ENCODE measurements at places on chromosomes 3 and 15.

DNA sequence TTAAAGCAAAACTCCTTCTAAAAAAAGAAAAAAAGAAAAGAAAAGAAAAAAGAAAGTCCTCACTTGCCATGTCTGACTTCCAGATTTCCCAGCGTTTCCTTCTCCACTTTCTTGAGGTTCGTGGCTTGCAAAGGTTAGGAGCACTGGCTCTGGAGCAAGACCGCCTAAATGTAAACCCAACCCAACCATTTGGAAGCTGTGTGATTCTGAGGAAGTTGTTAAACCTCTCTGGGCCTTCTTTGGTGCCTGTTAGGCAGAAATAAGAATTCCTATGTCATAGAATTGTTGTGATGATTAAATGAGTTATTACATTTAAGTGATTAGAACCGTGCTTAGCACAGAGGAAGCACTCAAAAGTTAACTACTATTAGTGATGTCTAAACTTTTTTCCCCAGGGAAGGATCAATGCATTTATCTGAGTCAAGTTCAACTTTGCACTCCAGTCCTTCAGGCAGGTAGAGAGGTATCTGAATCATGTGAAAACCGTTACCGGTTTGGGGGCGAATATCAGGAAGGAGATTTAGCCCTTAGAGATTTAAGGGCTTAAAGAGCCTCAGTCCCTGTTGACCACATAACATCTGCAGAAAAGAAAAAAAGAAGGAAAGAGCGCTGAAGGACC is 78.3 kb upstream of the HES1 start:
- DNase-seq: no peak

- DNase-seq: no peak
These were observed 72.7 kb downstream of the GSK3B start for GRCh38 chr3:120021523-120021922.

- DNase-seq: peak; percentile 43
These were observed 227.6 kb downstream of the KLF13 start for GRCh38 chr15:31554261-31554660.

DNA sequence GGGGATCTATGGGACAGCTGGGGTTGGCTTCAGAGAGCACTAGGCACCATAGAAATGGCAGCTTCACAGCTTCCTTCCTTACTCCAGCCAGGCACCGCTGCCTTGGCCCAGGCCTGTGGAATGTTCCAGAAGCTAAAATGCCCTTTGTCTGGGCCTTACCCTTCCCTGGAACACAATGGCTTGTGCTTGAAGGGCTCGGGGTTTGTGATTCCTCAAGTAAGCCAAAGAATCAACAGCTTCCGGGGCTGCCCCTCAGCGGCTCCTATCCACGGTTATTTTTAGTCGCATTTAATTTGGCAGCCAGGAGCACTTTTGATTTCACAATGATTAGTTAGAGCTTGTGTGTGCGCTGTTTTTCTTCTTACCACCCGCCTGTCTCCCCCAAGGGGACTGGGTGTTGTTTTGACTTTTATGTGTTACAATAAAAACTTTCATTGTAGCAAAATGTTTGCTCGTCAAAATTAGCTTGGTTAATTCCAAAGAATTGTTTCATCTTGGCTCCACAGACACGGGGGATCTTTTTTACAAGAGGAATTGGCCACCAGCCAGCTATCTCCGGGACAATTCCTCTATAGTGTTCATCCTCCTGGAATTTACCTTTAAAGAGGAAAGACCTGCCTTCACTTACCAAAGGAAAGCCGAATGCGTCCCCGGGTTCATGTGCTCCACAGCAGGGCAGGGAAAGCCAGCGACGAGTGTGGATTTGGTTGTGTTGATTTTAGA is 73.8 kb downstream of the TLE3 start:
- DNase-seq: no peak

DNA sequence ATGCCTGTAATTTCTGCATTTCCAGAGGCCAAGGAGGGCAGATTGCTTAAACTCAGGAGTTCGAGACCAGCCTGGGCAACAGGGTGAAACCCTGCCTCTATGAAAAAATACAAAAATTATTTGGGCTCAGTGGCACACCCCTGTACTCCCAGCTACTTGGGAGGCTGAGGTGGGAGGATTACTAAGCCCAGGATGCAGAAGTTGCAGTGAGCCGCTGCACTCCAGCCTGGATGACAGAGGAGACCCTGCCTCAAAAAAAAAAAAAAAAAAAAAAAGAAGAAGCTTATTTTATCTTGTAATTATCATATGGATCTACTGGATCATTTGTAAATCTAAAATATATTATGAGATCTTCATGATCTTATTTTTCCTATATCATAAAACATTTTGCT is 84.1 kb downstream of the PPCDC start:
- no peak for DNase-seq

DNA sequence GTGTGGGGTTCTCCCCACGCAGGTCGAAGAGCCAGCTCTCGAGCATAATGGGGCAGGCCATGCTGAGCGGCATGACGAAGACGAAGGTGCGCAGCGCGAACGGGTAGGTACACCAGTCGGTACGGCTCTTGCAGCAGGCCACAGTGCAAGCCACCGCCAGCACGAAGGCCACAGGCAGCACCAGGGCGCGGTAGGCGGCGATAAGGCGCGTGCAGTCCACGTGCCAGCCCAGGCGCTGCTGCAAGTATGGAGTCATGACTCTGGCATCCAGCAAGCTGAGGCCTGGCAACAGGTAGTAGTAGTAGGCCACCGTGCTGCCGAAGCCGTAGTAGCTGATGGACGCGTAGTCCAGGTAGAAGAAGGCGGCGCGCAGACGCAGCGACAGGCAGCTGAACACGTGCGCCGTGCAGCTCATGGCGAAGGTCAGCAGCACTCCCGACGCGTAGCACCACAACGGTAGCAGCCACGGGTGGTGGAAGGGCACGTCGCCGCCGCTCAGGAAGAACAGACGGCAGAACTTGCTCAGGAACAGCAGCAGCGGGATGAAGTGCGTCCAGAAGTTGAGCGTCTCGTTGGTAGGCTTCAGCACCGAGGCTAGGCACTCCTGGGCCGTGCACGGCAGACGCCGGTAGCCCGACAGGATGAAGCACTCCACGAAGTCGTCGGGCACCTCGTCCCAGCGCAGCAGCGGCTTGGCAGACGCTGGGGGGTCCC is 797 bp downstream of the PAQR9 start:
- DNase-seq: no peak

DNA sequence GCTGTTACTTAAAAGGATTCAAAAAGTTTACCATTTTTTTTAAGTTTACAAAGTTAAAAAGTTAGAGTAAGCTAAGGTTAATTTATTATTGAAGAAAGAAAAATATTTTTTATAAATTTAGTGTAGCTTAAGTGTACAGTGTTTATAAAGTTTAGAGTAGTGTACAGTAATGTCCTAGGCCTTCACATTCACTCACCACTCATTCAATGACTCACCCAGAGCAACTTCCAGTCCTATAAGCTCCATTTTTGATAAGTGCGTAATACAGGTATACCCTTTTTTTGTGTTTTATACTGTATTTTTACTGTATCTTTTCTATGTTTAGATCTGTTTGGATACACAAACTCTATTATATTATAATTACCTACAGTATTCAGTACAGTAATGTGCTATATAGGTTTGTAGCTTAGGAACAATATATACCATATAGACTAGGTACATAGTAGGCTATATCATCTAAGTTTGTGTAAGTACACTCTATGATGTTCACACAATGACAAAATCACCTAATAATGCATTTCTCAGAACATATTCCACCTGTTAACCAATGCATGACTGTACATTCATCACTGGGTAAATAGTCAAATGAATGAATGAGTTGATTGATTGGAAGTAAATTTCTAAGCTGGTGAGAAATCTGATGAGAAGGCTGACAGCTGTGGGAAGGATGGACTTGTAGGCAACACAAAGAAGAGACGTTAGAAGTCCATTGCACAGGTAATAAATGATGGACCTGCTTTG is 95.2 kb upstream of the CDIN1 start:
- DNase-seq: no peak

DNA sequence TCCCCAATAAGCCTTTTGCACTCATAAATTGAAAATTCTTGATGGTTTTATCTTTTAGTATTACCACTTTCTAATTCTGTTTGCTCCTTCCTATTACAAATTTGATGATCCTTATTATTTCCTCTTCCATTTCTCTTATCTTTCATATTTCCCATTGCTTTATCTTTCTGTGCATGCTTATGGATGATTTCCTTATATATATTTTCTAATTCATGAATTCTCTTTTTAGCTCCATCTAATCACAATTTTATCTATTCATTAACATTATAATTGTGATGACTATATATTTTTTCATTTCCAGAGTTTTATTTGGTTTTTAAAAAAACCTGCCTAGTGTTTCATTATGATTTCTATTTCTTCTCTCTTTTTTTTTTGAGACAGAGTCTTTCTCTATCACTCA is 17.9 kb downstream of the FOXL2NB start:
- DNase-seq: no peak
